ENCODE measurements at places on chromosomes 12 and 14. TPM values are rescaled to one million over a fixed set of nuclear protein-coding genes. Genes with fewer than 3 reads are reported as not detected.
A peak's percentile ranks its signal among the peaks of the same experiment; 100 is the strongest.

SERPINA5 gene
- not detected for total RNA-seq

AVPR1A gene
- not detected for total RNA-seq

PTPRQ gene
- total RNA-seq = not detected

CACNA1C gene
- total RNA-seq = 11.0 TPM

HPD gene
- not detected for total RNA-seq

GRCh38 chr14:59728304-59728703, 142.3 kb downstream of the RTN1 start:
- H3K4me3 ChIP-seq = peak overlapping the region; percentile 71
- H3K27me3 ChIP-seq = peaks cover 12% of the 10 kb centered on the region
- H3K4me1 ChIP-seq = peaks cover 32% of the 10 kb centered on the region
- DNase-seq = peak; percentile 24
- peaks cover 12% of the 10 kb centered on the region for H3K36me3 ChIP-seq

GRCh38 chr12:3138941-3139511, 61.8 kb downstream of the TSPAN9 start:
- no peak for DNase-seq
- H3K27ac ChIP-seq = no peak overlapping the region
- peaks cover 27% of the 10 kb centered on the region for H3K4me1 ChIP-seq

DNA sequence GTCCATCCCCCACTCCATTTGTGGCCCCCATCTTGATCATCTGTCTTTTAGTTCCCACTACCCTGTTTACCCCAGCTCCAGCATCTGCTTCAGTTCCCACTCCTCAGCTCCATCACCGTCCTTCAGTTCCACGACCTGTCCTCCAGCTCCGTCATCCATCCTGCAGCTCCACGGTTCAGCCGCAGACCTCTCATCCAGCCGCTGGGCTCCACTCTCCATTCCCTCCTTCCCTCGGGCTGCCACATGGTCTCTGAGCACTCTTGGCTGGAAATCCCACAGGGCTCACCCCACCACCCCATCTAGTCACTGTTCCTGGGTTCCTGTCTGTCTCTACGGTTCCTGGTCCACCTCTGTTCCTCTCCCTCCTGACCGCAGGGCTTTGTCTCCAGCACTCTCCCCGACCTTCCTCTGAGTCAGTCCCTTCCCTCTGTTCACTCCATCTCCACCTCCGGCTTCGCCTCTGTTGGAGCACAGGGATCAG, 3.3 kb upstream of the P3H3 start:
- H3K4me3 ChIP-seq = peak overlapping the region; percentile 88
- H3K4me1 ChIP-seq = peaks cover 37% of the 10 kb centered on the region
- peaks cover 7% of the 10 kb centered on the region for H3K36me3 ChIP-seq
- DNase-seq = no peak
- H3K27me3 ChIP-seq = peaks cover 43% of the 10 kb centered on the region
- peak overlapping the region; percentile 98 for H3K27ac ChIP-seq

DNA sequence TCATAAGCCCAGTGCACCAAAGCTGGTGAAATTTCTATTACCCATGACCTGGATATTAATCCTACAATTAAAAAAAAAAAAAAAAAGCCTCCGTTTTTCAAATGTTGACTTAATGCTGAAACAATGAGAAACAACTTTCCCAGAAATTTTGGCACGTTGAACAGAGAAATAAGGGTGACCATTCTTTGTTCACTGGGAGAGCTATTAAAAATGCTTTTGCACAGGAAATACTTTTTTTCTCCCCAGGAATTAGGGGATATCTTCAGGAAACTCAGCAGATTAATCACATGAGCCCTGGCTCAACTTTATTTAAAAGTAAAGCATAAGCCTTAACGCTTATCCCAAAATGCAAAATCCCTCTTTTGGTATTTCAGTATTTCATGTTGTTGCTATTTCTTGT, 54.8 kb upstream of the FLRT2 start:
- H3K4me1 ChIP-seq = peaks cover 14% of the 10 kb centered on the region
- no peaks in the 10 kb centered on the region for H3K27me3 ChIP-seq
- H3K36me3 ChIP-seq = no peaks in the 10 kb centered on the region
- DNase-seq = no peak
- no peak overlapping the region for H3K27ac ChIP-seq

DNA sequence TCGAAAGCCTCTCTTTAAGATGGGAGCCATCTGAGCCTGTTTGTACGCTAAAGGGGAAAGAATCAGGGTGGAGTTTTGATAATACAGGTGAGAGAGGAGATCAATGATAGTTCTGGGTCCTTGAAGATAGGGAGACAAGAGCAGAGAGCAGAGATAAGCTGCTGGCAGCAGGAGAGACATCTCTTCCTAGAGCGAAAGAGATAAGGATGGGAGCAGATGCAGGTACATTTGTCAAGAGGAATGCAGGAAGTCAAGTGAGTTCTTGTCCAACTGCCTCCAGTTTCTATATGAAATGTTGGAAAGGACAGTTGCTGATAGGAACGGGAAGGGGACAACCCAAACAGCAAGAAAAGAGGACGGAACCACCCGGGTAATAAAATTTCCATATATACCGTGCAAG, 24.7 kb upstream of the HIF1A start:
- no peak for DNase-seq
- H3K27ac ChIP-seq = no peak overlapping the region
- no peak overlapping the region for H3K4me3 ChIP-seq

DNA sequence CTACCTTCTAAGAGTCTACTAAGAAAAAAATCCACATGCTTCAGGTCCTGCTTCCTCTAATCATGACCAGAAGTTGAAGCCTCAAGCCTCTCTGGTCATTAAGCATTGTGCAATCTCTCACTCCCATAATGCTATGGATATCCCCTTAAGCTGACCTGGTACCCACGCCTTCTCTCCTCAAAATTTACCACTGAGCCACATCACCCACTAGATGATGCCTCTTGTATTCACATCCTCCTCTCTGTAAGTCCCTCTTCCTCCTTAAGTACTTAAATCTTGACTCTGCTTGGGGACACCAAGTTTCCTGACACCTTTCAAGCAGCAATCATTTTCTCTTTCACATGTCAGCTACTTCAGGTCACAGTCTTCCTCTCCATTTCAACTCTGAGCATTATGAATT, 9.8 kb downstream of the GALNT4 start:
- H3K4me3 ChIP-seq = no peak overlapping the region
- no peaks in the 10 kb centered on the region for H3K27me3 ChIP-seq
- no peaks in the 10 kb centered on the region for H3K4me1 ChIP-seq
- no peak for DNase-seq
- no peak overlapping the region for H3K27ac ChIP-seq

DNA sequence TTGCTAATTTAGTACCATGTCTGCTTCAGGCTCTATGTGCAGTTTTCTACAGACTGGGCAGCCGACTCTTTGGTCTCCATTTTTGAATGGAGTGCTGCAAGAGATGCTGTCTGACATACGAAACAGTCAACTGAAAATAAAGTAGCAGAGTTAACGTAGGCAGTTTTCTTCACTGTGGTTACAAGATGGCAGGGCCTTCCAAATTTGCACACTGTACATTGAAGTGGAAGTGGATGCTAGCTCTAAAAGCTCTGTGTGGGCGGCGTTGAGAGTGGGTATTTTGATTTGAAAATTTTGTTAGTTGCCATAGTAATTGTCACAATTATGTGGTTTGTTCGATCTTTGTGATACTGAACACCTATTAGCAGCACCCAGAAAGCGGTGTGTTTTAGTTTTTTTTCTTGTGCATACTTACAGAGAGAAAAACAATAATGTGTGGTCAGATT, 154.9 kb upstream of the ATP2B1 start:
- no peak for DNase-seq
- no peak overlapping the region for H3K4me3 ChIP-seq
- H3K4me1 ChIP-seq = peaks cover 15% of the 10 kb centered on the region
- no peaks in the 10 kb centered on the region for H3K36me3 ChIP-seq
- H3K27me3 ChIP-seq = no peaks in the 10 kb centered on the region
- peak overlapping the region; percentile 31 for H3K27ac ChIP-seq

DNA sequence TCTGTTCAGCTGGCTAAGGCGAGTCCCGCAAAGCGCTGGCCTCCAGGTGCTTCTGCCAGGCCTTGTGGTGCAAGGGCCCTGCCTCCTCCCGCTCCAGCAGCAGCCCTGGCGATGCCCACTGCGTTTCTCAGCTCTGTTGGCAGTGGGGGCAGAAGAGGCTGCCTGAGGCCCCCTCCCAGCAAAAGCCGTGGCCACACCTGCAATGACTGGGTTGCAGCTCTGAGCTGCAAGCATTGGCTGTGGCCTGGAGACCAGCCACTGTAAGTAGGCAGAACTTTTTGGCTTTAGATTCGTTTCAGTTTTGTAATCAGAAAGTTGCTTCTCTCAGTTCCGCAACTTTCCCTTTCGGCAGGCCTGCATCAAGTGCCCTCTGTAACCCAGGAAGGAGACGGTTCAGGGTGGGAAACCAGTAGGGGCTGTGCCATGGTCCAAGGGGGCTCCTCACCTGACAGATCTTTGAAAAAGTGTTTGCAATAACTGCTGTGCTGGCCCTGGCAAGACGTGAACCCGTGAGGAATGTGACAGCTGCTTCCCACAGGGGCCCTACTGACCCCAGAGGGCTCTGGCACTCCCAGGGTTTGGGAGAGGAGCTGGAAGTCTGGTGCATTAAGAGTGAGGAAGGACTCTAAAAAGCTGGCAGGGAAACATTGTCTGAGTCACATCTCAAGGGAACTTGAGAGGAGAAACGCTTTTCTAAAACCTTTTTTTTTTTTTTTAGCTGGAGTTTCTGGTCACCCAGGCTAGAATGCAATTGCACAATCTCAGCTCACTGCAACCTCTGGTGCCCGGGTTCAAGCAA, 54.5 kb upstream of the MAX start:
- DNase-seq = no peak
- H3K36me3 ChIP-seq = no peaks in the 10 kb centered on the region
- peaks cover 1% of the 10 kb centered on the region for H3K4me1 ChIP-seq
- peaks cover 2% of the 10 kb centered on the region for H3K27me3 ChIP-seq
- H3K4me3 ChIP-seq = no peak overlapping the region

DNA sequence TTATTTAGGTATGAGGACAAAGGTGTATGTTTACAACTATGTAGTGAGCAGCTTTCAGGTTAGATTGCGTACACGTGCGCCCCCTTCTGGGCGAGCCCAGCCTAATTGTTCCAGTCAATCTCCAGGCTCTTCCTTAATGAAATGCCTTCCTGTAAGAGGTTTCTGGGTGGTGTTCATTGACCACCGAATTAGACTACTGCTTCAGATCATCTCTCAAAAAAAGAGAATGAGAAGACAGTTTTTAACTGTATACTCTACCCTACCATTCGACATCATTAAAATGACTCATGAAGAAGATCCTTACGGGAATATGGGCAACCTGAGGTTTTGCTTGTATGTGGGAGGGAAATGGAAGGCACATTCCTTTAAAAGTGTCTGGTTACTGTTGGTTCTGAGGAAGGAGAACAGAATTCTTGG, 2.1 kb downstream of the LUM start:
- peak; percentile 83 for DNase-seq
- no peak overlapping the region for H3K27ac ChIP-seq
- H3K36me3 ChIP-seq = no peaks in the 10 kb centered on the region
- peaks cover 3% of the 10 kb centered on the region for H3K4me1 ChIP-seq
- no peaks in the 10 kb centered on the region for H3K27me3 ChIP-seq
- H3K4me3 ChIP-seq = no peak overlapping the region

GRCh38 chr12:104729610-104730446, 228.3 kb downstream of the SLC41A2 start:
- peak overlapping the region; percentile 33 for H3K27ac ChIP-seq
- no peaks in the 10 kb centered on the region for H3K27me3 ChIP-seq
- peaks cover 24% of the 10 kb centered on the region for H3K4me1 ChIP-seq
- peaks cover 3% of the 10 kb centered on the region for H3K36me3 ChIP-seq
- no peak overlapping the region for H3K4me3 ChIP-seq

GRCh38 chr14:91344096-91344495, 73.5 kb downstream of the CCDC88C start:
- no peak overlapping the region for H3K4me3 ChIP-seq
- H3K27ac ChIP-seq = no peak overlapping the region
- H3K27me3 ChIP-seq = peaks cover 11% of the 10 kb centered on the region
- H3K36me3 ChIP-seq = no peaks in the 10 kb centered on the region
- peaks cover 6% of the 10 kb centered on the region for H3K4me1 ChIP-seq
- no peak for DNase-seq

DNA sequence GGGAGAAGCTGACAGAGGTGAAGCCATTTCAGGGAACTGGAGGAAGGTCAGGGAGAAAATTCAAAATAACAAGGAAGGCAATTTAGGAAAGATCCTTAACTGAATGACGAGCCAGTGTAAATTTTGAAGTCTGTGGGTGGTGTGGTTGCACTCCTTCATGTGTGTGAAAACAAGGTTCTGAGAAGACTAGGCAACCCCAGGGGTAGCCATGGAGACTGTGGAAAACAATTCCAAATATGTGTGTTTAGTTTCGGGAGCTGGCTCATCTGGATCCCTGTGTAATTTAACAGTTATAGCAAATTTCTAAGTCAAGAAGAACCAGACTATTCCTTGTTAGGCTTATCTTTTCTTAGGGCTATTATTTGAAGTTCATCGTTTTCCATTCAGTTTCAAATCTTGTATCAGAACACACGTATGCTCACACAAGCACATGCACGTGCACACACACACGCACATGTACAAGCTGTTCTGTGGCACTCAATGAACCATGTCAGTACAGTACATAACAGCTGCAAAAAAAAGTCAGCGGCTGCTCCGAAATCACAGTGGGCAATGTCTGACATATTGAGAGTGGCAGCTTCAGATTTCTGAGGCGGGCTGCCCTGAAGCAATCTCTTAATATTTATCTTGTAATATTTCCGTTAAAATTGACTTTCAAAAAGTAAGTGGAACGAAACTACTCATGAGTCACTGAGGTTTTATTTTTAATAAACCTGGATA, 411.2 kb downstream of the AEBP2 start:
- no peak overlapping the region for H3K4me3 ChIP-seq
- H3K4me1 ChIP-seq = no peaks in the 10 kb centered on the region
- no peak overlapping the region for H3K27ac ChIP-seq
- H3K27me3 ChIP-seq = no peaks in the 10 kb centered on the region
- H3K36me3 ChIP-seq = no peaks in the 10 kb centered on the region

- DNase-seq = no peak
- H3K4me1 ChIP-seq = peaks cover 2% of the 10 kb centered on the region
- no peak overlapping the region for H3K4me3 ChIP-seq
These were observed 58.6 kb downstream of the GXYLT1 start for GRCh38 chr12:42086031-42086430.

DNA sequence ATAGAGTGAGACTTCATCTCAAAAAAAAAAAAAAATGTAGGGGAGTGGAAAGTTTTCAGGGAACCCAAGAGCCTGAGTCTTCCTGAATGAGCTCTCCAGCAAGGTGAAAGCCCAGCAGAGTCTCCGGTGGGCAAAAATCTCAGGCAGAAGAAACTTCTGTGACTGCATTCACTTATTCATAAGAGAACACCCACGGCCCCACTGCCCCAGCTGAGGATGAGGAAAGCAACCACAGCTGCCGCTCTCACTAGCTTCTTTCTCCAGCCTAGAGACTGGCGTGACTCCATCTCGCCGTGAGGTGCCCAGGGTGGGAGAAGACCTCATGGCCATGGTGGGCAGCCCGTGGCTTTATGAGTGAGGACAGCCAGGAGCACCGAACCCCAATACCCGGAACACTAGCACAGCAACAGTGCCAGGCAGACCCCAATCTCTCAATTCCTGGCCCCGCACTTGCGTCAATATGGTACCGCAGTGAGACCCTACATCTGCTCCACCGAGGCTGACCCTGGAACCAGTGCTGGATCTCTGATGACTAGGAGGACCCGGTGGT, 29.7 kb upstream of the DYNC1H1 start:
- DNase-seq = no peak
- no peaks in the 10 kb centered on the region for H3K4me1 ChIP-seq
- H3K27ac ChIP-seq = no peak overlapping the region
- H3K36me3 ChIP-seq = no peaks in the 10 kb centered on the region
- H3K4me3 ChIP-seq = no peak overlapping the region

All from glutamatergic neuron (in vitro differentiated cells).